ENCODE measurements at places on chromosomes 16 and 17. TPM values are rescaled to one million over a fixed set of nuclear protein-coding genes. Genes with fewer than 3 reads are reported as not detected.

RSL1D1 gene
- total RNA-seq, result 230 TPM

CLDN7 gene
- 0.97 TPM for total RNA-seq

TMEM100 gene
- total RNA-seq, result not detected

MT1B gene
- not detected for total RNA-seq

ABCA9 gene
- total RNA-seq, result not detected

KRTAP3-1 gene
- not detected for total RNA-seq

All from A549 treated with CORT108297 at 1 μM for 4 hours (cell line).